ENCODE measurements at places on chromosomes 4 and X.

GRCh38 chr4:77797239-77797638, 21.9 kb downstream of the CNOT6L start:
- no peak for DNase-seq

- DNase-seq: no peak
These were observed 319.7 kb downstream of the NKX6-1 start for GRCh38 chr4:84179409-84179808.

DNA sequence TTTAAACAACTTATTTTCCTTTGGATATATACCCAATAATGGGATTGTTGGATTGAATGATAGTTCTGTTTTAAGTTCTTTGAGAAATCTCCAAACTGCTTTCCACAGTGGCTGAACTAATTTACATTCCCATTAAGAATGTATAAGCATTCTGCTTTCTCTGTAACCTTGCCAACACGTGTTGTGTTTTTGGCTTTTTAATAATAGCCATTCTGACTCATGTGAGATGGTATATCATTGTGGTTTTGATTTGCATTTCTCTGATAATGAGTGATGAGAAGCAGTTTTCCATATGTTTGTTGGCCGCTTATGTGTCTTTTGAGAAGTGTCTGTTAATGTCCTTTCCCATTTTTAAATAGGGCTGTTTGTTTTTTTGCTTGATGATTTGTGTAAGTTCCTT, 155.6 kb upstream of the PITX2 start:
- no peak for DNase-seq

GRCh38 chr4:6548201-6548881, 26.6 kb upstream of the MAN2B2 start:
- no peak for DNase-seq

DNA sequence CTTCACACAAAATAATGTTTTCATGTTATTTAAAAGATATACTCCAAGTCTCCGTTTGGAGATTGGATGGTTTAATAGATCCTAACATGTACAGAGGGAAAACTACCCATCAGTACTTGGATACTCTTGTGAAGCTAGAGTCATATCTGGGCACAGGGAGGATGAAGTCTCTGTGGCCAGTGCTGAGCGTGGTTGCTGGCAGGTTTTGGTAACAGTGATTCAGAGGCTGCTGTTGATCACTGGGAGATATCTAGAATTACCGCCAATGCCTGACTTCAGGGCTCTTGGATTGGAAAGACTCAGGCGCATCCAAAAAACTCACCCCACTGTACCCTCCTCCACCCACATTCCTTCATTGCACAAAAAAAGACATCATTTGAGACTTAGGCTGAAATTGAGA, 107.2 kb upstream of the PGRMC2 start:
- no peak for DNase-seq
